ENCODE measurements at places on chromosomes 6 and 20. TPM values are rescaled to one million over a fixed set of nuclear protein-coding genes. Genes with fewer than 3 reads are reported as not detected.
A peak's percentile ranks its signal among the peaks of the same experiment; 100 is the strongest.

Gene ZFAND3
- total RNA-seq: 7.4 TPM

Gene KHDRBS2
- not detected for total RNA-seq

Gene GPR63
- total RNA-seq: 2.4 TPM

Gene NRSN1
- total RNA-seq: not detected

DNA sequence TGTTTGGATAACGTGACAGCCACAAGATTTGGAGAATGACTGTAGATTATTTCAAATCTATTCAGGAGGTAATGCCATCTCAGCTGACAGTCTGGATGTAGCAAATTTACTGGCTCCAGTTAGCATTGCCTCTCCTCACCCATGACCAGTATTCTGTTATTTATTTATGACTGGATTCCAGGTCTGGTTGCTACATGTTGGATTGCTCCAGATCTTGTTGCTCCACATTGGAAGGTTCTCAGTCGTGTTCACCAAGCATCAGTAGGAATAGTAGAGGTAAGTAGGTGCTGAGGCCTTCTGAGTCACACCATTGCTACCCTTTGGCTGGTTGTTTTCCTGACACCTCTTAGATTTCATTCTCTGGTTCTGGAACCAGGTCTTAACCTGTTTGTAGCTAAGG is 69.5 kb upstream of the ELOVL5 start:
- DNase-seq: no peak

DNA sequence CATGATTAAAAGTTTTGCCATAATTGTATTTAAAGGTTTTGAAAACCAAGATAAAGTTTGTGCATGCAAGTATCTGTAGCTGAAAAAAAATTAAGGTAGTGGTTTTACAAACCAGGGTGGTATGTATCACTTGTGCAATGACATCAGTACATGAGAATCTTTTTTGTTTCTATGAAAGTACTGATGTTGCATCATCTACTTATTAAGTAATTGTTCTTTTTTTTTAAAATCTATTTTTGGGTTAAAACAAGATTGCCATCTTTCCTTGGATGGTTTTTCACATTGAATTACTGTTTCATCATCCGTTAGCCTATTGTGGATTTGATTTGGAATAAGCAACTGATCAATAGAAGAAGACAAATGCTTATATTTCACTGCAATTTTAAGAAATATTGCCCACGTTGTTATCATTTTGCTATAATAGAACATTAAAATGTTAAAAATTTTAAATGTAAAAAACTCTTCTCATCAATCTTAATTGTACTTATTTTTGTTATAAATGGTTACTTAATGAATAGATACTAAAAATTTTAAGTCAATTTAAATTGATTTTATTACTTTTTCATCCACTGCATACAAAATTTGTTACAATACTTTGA is 39.8 kb upstream of the TAGAP start:
- DNase-seq: peak; percentile 9

DNA sequence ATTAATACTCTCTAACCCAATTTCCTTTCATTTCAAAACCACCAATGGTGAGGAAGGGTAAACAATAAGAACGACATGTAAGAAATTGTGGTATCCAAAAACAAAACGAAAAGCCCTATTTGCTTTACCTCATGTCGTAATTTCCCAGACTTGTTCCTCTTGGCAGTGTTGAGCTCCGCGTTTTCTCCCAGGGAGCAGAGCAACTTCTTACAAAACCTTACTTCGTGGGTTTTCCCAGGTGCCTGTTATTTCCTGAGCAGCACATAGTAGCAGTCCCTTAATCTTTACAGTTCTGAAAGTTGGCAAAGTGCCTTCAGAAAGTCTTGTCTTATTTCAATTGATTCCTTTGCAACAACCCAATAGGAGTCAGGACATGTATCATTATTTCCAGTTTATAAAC is 207.9 kb upstream of the MARCKS start:
- peak; percentile 46 for DNase-seq

DNA sequence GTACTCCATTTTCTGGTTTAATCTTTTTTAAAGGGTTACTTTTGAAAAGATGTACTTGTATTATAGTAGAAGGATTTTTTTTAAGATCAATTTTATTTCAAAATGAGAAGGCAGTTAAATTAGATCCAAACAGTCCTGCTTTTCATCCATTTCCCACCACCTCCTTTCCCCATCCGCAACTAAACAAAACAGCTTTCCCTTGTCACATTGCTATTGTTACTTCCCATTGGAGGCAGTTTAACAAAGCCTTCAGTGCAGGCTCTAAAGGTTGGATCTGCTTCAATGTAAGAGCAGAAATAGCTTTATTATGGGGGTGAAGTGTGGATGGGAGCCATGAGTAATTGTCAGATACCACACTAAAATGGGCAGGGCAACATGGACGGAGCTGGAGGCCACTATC is 65.7 kb downstream of the LRRC1 start:
- DNase-seq: no peak
